ENCODE measurements at places on chromosomes 7 and 10.

- no peak for DNase-seq
These were observed 60.5 kb downstream of the CLEC2L start for GRCh38 chr7:139583826-139584553.

- DNase-seq, result no peak
These were observed 123.6 kb downstream of the ATXN7L1 start for GRCh38 chr7:105752671-105753275.

- DNase-seq, result no peak
These were observed 39.8 kb downstream of the PIP4K2A start for GRCh38 chr10:22674573-22674930.

DNA sequence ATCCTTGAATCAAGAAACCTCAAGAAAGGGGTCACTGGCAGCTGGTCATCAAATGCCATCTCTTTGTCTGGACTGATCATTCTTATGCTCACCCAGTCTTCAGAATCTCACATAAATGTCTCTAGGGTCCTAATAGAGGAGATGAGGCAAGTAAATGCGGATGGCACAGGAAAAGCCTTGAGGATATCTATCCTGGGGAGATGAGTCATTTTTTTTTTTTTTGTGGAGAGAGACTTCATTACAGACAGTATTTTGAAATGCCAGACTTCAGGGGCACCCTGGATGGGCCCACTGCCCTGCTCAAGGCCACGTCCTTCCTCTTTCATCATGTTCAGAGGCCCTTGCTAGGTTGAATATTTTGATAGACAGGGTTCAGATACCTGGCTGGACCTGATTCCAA lies 19.5 kb upstream of the PLPP4 start:
- DNase-seq, result no peak

- DNase-seq, result no peak
These were observed 16.2 kb downstream of the CEP55 start for GRCh38 chr10:93512565-93512964.

DNA sequence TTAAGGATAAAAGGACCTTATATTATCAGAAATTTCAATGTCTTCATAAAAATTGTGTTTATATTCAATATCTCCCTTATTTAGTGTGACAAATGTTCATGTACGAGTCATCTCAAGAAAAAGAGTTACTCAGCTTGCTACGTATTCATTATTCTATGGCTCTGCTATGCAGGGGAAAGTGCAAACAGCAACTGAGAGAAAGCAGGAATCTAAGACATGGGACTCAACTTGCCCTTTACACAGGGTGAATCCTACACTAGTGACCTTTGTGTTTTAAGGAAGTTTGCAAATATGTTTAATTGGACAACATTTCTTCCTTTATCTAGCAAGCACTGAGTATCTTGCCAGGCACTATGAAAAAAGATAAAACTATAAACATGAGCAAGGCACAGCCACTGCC lies 104.7 kb downstream of the NPSR1 start:
- DNase-seq, result no peak

DNA sequence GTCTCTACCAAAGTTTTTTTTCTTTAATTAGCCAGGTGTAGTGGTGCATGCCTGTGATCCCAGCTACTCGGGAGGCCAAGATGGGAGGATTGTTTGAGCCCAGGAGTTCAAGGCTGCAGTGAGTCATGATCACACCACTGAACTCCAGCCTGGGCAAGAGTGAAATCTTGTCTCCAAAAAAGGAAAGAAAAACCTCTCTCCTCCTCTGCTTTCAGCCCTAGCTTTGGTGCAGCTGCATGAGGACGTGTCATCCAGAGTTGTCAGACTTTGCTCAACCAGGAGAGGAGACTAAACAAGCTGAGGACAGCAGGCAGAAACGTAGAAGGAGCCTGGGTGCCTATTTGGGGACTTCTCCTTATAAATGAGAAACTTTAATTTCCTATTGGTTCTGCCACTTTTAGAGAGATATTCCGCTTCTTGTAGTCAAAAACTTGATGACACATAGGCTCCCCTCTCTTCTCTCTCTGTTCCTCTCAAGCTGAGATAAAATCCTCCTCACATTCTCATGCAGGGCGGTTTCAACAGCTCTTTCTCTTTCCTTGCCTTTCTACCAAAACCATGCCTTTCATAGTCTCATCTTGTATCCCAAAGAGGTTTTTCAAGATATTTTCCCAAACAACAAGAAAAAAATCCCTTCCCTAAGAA lies 205.4 kb downstream of the ARHGAP12 start:
- no peak for DNase-seq

GRCh38 chr7:149753375-149754233 lies 19.8 kb downstream of the ZNF467 start:
- no peak for DNase-seq

- DNase-seq, result no peak
These were observed 4.8 kb upstream of the ADD3 start for GRCh38 chr10:110002801-110003523.

DNA sequence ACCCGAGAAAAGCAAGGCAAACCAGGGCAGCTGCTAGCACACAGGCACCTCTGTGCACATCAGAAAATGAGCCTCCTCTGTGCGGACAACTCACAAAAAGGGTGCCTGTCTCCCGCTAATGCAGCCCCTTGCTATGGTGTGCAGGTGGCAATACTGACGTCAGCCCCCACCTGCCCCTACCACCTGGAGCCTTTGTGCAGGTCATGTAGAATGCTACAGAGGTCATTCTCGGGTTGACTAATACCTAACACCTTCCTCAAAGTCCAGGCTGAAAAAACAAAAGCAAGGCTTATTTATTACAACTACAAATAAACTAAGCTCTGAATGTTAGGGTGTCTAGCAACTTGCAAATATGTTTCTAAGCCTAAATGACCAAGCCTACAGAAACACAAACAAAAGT lies 13.9 kb downstream of the PIP4K2A start:
- DNase-seq, result no peak

GRCh38 chr10:128483216-128483615 lies 357.0 kb upstream of the MKI67 start:
- no peak for DNase-seq

- no peak for DNase-seq
These were observed 55.5 kb downstream of the AOAH start for GRCh38 chr7:36668750-36669149.

DNA sequence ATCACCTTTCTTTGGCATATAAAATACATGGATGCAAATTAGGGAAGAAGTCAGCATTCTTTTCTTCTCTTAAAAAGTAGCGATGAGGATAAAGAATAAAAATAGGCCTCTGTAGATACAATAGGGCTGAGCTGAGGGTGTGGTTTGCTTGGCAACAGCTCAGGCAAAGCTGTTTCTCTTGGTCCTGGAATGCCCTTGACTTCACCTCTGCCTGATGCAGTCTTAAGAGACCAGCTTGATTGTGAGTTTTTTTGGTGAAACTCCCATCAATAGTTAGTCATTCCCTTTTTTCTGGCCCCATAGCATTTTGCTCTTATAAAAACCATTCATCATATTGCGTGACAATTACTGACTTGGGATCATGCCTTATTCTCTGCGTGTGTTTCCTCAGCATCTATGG lies 42.1 kb upstream of the MKLN1 start:
- no peak for DNase-seq

DNA sequence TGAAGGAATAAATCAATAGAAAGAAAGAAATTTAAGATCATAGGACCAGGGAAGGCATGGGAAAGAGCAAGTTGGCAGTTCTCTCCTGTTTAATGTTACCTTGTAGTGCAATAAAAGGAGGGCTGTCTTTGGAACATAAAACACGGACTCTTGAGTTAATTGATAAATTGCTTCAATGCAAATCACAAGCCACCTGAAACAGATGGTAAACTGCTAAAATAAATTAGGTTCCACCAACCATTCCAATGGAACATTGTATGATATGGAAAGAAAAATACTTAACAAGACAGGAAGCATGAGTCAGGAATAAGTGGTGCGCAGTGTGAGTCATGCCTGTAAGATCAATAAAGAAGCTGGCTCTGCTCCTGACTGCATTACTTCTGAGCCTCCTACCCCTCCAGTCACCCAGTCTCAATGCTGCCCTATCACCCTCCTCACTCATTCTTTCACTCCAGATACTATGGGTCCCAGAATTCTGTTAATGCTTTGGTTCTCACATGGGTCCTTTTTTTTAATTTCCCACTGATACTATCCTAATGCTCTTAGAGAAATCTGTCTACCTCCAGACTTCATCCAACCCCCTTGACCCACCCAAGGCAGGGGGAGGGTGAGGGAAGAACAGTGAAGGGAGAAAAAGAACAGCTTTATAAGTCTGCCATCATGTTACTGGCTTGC lies 78.9 kb downstream of the LRRC17 start:
- peak; percentile 82 for DNase-seq

DNA sequence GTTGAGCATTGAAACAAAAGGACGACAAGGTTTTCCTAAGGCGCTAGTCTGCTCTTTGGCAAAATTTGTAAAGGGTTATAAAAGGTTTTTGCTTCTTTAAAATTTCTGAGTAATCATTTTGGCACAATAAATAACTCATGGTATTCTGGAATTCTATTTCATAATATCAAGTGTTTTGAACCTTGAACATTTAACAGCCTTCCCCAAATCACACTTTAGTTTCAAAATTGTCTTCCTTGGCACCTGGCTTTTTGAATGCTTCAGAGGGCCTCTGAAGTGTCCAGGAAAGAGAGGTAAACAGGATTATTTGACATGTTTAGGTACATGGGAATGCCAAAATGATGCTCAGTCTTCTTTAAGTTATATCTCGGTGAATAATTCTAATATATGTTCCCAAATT lies 220.8 kb downstream of the PHF14 start:
- DNase-seq, result no peak

- DNase-seq, result no peak
These were observed 50.8 kb downstream of the VOPP1 start for GRCh38 chr7:55521512-55521911.

- no peak for DNase-seq
These were observed 425 bp downstream of the TLL2 start for GRCh38 chr10:96513305-96513697.

DNA sequence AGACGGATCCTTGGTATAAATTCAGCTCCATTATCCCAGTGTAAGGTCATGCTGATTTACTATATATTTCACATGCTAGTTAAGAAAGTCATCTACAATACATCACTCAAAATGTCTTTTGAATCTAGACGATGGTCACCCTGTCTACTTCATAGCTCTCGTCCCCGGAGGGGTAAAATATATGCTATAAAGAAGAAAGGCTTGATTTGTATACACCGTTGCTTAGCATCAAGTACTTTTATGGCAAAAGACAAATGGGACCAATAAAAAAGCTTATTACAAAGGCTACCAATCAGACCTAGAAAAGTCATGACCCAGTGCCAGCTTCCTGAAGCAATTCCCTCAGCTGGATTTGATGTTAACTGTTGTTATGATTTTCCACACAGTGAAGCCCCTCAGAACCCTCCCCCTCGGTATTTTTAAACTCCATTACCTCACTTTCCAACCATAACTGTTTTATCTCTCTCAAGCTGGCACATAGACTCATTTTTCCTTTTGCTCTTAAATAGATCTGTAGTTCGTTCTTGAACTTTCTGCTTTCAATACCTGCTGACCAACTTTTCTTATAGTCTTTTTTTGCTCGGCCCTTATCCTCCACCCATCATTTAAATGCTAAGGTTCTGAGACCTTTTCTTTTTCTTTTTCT lies 104.9 kb downstream of the DOCK4 start:
- no peak for DNase-seq

DNA sequence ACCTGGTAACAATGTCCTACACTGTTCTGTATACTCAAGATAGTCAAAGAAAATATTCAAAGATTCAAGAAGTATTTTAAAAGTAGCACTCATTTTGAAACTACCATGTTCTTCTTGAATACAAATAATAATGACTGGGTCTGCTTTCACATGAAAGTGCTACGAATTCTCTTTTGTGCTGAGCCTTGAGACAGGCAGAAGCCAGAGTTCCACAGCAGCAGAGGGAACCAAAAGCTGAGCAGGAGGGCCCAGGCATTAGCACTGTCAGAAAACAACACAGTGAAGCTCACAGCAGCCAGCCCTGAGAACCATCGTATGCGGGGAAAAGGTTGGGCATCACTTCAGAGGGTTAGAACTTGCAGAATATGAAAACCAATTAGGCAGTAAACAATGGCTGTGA lies 38.9 kb downstream of the ANKMY2 start:
- no peak for DNase-seq

- DNase-seq, result no peak
These were observed 421.9 kb downstream of the SORCS3 start for GRCh38 chr10:105062951-105063350.

DNA sequence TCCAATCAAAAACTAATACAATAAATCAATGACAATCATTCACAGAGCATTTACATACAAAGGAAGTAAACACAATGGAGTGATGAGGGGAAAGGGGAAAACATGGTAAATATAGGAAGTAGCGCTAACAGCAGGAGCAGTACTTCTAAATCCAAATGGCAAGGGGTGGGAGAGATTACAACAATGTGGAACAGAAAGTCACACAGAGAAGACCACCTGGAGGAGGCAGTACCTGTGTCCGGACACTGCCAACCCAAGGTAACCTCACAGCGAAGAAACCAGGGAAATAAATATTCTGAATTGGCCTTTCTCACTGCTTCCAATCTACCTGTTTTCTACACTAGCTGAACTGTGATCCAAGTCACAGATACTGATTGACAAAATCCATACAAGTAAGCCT lies 58.2 kb downstream of the ABI1 start:
- no peak for DNase-seq

DNA sequence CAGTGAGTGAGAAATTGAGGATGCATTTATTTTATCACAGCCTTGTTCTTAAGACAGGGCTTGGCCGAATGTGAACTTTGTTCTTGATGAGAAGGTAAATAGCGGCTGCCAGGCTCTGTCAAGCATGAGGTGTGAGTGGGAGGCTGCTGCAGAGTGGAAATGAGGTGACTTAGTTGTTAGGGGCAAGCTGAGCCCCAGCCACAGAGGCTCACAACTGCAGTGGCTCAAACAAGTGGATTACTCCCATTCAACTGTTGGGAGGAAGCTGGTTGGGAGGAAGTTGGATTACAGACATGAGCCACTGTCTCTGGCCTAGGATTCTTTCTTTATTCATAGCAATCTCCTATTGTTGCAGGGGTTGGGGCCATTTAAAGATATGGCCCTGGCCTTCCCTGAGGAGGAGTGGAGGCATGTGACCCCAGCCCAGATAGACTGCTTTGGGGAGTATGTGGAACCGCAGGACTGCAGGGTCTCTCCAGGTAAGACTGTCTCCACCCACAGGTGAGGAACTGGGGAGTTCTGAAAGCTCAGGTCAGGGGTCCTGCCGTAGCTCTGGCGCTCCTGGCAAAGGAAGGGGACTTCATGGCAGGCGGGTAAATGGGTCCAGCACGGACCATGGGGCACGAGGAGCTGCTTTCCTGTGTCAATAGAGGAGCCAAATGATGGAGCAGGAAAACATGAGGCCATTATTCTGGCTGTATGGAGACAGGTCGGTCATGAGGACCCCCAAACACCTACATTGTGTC lies 7.1 kb downstream of the ZSCAN25 start:
- DNase-seq, result no peak

DNA sequence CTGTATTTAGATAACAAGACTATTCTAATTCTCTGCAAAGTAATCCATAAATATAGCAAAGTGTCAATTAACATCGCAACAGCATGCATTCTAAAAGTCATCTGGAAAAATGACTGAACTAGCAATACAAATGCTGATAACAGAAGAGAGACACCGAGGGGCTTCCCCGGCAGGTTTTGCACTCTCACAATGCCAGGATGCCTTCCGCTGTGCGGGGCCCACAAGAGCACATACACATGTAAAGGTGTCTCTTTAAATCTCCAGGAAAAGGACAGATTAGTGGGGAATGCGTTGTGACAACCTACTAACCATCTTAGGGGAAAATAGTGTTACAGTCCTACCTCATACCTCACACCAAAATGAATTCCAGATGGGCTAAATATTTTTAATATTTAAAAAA lies 86.9 kb downstream of the CXCL12 start:
- no peak for DNase-seq

All from smooth muscle cell of the brain vasculature (primary cell).